ENCODE measurements at places on chromosomes 4 and X.

- peak; percentile 31 for DNase-seq
Measured at GRCh38 chr4:53453385-53453784, 75.9 kb downstream of the FIP1L1 start.

- no peak for DNase-seq
Measured at GRCh38 chr4:37138019-37138653, 106.4 kb upstream of the NWD2 start.

DNA sequence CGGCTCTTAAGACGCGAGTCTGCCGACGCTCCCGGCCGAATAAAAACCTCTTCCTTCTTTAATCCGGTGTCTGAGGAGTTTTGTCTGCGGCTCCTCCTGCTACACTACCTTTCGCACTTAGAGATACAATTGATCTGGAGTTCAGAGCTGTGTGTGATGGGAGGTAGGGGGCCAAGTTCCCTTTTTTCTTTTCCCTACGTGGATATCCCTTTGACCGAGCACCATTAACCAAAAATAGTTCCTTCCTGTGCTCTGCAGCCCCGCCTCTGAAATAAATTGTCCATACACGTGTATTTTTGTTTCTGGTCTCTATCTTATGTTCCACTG is 555 bp upstream of the PGM2 start:
- DNase-seq: no peak

- no peak for DNase-seq
Measured at GRCh38 chr4:108346818-108347210, 178.1 kb upstream of the LEF1 start.

- DNase-seq: no peak
Measured at GRCh38 chr4:40500781-40501180, 128.9 kb downstream of the RBM47 start.

GRCh38 chr4:110184791-110185155 is 13.6 kb downstream of the ELOVL6 start:
- no peak for DNase-seq

DNA sequence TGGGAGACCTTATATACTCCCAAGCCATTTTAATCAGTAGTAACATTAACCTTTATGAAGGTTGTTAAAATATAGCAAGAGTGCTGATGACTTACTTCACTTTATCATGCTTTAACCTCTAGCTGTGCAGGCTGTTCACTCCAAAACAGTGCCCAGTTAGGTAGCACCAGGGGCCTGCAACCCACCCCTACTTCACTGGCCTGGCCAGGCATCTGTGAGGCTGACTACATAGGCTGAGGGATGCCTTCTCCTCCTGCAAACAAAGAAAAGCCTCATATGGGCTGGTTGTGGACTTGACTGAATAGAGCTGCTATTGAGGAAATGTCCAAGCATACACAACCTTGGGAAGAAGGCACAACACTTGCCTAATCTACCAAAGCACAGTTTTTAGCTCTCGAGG is 172.8 kb downstream of the SHROOM3 start:
- DNase-seq: no peak

- no peak for DNase-seq
Measured at GRCh38 chrX:38166478-38167083, 54.1 kb downstream of the SRPX start.

- no peak for DNase-seq
Measured at GRCh38 chr4:168534535-168534934, 37.7 kb downstream of the PALLD start.

DNA sequence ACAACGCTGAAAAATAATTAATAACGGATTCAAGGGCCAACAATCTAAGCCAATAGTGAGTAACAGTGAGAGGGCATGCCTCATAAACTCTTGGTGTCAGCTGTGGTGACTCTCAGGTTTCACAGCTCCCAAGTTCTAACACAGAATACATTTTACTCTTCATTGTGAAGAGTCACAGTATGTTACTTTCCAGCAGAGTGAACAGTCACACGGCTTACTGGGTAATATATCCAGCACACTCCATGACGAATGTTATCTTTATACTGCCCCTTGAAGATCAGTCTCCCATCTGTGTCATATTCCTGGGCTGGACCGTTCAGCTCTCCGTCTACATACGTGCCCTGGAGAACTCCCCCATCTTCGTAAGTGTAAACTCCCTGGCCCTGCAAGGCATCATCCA is 23.1 kb downstream of the SETD7 start:
- no peak for DNase-seq

- DNase-seq: no peak
Measured at GRCh38 chr4:109890076-109890475, 22.6 kb upstream of the EGF start.

DNA sequence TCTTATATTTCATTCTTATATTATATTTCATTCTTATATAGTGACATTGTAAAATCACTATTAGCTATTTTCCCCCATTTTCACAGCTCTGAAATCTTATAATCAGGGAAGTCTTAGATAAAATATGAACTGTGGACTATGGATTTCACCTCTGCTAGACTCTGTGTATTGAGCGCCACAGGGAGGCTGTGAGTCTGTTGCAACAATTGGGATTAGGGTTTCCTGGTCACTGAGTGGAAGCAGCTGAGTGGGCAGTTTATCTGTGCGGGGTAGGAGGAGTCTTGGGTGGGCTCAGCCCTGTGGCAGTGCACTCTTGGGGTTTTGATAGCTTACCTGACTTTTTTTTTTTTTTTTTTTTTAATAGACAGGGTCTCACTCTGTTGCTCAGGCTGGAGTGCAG is 249.5 kb downstream of the PTTG2 start:
- no peak for DNase-seq

DNA sequence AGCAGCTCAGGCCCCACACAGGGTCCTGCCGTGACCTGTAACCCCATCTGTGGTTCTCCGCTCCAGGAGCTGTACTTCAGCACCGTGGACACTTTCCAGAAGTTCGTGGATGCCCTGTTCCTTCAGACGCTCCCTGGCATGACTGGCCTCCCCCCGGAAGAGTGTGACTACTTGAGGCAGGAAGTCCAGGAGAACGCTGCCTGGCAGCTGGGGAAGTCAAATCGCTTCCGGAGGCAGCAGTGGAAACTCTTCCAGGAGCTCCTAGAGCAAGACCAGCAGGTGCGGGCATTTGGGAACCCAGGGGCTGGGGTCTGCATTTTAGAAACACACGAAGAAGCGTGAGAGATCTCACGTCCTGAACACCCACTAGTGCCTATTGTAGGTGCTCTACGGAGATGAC is 72.5 kb downstream of the EVC start:
- no peak for DNase-seq
